Muscle of back (tissue), 13 donors: ENCODE measurements at places on chromosomes 11 and 22. TPM values are rescaled to one million over a fixed set of nuclear protein-coding genes. Genes with fewer than 3 reads are reported as not detected.

Gene KLHDC7B
- not detected for polyA plus RNA-seq

Gene WNT7B
- 4.4 TPM for polyA plus RNA-seq

Gene RASL10A
- polyA plus RNA-seq, result 2.6 TPM

Gene CALCA
- polyA plus RNA-seq, result not detected

GRCh38 chr11:98300719-98301118, 720.0 kb upstream of the CNTN5 start:
- DNase-seq, result no peak

DNA sequence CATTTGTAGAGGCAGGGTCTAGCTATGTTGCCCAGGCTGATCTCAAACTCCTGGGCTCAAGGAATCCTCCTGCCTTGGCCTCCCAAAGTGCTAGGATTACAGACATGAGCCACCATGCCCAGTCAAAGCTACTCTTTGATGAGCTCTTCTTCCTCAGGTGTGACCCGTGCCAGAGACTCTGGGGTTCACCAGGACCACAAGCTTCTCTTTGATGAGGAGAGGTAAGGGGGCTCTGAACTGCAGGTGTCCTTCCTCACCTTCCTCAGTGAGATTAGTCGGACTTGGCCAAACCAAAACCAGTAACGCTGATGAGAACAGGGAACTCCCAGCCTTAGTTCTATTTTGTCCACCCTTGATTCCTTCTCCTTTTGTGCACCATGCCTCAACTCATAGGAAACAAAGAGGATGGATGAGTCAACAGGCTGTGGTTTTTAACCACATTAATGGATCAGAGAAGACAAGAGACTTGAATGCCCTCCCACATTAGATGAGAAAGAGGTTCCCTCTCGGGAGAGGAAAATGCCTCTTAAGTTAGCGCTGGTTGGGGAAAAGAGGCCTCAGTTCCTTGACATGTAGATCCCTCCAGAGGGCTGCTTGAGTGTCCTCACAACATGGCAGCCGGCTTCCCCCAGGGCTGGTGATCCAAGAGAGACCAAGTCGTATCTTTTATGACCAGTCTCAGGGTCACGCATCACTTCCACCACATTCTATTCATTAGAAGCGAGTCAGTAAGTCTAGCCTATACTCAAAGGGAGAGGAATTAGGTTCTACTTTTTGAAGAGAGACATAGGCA, 25.7 kb upstream of the CTR9 start:
- no peak for DNase-seq

GRCh38 chr22:31400023-31400397, 606 bp downstream of the DRG1 start:
- no peak for DNase-seq

DNA sequence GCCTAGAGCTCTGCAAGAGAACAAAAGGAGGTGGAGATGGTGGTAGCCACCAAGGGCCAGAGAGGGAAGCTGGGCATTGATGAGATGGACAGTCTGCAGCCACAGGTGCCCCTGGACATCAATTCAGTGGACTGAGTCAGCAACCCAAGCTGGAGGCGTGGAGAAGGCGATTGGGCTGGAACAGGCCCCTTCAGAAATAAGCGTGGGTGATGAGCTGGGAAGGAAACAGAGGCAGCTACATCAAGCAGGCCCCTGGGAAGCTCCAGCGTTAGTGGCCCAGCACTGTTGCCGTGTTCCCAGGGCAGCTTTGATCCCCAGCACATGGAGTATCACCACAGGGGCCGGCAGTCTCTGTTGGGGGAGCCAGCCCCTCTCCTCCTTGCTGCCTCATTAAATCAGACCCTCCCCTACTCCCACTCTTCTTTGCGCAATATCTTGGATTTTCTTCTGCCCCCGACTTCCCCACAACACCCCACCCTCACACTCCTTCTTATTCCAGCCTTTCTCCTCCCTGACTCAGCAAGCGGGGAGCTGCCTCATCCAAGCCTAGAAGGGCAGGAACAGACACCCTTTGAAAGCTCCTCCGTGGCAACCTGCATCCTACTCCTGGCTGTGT, 31.7 kb upstream of the OAF start:
- no peak for DNase-seq

DNA sequence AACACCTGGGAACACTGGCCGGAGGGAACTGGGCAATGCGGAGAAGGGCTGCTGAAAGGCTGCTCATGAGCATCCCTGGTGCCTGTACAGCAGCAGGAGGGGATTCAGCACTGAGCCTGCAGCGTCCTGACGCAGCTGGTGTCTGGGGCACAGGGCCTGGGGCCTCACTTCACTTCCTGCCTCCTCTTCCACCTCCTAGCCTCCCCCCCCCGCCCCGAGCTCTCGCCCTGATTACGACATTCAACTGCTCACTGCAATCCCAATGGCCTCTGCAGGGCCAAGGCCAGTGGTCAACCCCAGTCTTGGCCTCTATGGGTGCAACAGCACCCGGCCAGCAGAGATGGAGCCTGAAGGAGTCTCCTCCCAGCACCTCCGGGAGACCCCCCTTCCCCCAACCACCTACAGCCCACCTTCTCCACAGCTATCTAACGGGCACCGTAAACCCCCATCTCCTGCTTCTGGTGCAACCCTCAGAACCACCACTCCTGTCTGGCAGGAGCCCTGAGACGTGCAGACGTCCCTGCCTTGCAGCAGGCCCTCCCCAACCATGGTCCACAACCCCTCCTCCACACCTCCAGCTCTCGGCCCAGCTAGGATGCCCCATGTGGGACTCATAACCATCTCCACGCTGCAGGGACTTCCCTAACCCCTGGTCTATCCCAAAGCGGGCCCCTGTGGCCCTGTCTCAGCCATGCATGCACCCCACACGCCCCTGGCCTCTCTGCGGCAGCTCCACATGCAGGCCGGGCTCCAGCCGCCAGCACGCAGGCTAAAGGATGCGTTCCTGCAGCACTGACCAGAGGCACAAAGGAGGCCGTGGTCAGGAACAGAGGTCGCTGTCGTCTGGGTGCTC, 38.2 kb downstream of the BRD1 start:
- peak; percentile 62 for DNase-seq

Gene ANKK1
- polyA plus RNA-seq, result 0.45 TPM

- DNase-seq, result no peak
Observed at GRCh38 chr11:63505857-63506528, at the start of gene LGALS12. Gene LGALS12, plus strand, starts transcription at chr11:63506084. Its CDS starts 375 bp downstream, at chr11:63506459.

DNA sequence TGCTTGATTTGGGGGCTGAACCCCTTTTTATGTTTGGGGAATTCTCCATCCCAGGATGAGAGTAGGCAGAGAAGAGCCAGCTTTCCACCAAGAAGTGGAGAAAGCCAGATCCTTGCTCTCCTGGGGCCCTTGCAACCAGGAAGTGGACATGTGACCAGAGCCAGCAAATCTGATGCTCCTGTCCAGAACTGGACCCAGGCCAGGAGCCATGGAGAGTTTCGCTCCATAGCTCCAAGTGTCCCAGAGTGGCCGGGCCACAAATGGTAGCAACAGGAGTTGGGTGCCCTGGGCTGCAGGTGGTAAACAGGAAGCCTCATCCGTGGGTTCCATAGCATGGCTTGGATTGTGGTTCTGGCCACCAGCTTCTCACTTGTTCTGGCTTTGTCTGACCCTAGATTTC, 93.9 kb upstream of the CD82 start:
- DNase-seq, result no peak

GRCh38 chr22:17862646-17863181, 88.4 kb upstream of the BID start:
- DNase-seq, result no peak

Gene TRIM51
- polyA plus RNA-seq, result not detected

Gene ART1
- polyA plus RNA-seq, result 5.1 TPM

GRCh38 chr11:103928802-103929161, 107.7 kb upstream of the DDI1 start:
- no peak for DNase-seq

GRCh38 chr22:32200752-32201151, 4.1 kb downstream of the RFPL2 start:
- DNase-seq, result no peak

DNA sequence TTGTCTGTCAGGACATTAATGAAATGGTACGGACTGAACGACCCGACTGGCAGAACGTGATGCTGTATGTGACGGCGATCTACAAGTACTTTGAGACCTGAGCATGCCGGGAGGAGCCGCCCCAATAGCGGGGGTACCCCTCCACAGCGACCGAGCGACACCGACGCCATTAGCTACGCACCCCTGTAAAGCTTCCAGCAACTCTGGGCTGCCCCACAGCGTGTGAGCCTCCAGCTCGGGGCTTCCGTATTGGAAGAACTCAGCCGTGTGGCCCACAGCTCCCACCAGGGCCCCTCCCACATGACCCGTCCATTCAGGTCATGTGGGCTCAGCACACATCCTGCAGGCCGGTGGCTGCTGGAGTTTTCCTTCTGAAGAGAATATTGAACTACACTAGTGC, 12.9 kb upstream of the ADORA2A start:
- no peak for DNase-seq

DNA sequence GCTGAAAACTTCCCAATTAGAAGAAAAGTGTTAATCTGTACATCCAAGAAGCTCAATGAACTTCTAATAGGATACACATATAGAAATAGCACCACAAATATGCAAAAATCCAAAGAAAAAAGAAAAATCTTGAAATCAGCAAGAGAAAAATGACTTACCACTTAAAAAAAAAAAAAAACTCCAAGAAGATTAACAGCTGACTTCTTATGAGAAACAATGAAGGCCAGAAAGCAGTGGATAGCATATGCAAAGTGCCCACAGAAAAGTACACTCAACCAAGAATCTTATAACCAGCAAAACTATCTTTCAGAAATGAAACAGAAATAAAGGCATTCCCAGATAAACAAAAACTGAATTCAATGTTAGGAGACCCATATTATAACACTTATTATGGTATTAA, 29.9 kb upstream of the OR5B12 start:
- DNase-seq, result no peak

DNA sequence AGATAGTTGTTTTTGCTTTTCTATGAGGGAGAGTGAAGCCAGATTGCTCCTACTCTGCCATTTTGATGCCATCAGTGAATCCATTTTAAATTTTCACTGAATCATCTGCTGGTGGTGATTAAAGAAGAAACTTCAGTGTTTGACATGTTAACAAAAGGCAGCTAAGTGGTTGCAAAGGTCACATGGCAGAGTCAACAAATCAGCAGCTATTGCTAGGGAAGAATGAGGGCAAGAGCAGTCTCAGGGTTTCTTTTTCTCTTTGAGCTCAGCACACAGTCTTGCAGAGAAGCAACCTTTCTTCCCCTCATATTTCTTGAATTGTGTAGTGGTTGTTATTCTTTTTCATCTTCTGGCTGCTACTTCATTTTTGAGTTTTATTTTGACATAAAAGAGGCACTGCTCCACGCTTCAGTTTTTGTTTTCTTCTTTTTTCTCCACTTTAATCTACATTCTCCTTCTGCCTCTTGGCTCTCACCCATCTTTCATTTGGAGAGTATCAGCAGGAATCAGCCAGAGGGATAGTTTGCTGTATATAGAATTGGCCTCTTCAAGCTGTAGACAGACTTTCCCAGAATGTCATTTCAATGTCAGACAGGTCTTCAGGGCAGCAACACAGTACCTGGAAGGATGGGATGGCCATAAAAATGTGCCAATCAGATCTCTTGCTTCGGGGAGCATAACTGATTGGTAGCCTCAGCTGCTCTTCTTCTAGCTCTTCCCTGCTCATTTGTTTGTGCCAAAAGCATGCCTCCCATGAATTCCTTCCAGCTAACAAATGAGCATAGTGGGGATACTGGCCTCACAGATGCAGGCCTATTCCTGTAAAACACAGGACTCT, 153.9 kb downstream of the TRPC6 start:
- no peak for DNase-seq

- DNase-seq, result no peak
Observed at GRCh38 chr11:118641397-118642019, 34.1 kb downstream of the PHLDB1 start.

GRCh38 chr11:32033491-32033890, 57.4 kb upstream of the RCN1 start:
- DNase-seq, result no peak

Gene TRIM6
- polyA plus RNA-seq, result 1.0 TPM

Gene DRD4
- polyA plus RNA-seq, result 0.25 TPM

- no peak for DNase-seq
Observed at GRCh38 chr11:26950260-26950719, 43.6 kb upstream of the FIBIN start.

DNA sequence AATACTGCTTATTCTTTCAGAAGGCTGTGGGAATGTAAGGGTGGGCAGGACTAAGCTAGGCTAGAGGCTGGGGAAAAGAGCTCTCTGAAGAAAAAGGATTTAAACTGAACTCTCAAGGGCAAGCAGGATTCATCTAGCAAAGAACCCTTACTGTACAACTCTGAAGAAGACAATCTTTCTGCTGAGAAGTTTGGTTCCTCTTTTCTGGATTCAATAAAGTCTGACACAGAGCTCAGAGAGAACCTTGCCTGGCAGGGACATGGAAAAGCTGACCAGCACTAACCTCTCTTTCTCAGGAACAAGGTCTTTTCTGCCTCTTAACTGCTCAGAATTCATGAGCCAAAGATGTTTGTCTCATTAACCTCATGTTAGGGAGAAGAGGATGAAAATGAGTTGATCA, 388.4 kb upstream of the DDI1 start:
- DNase-seq, result no peak

- no peak for DNase-seq
Observed at GRCh38 chr11:2208691-2209369, 37.2 kb upstream of the TH start.

Gene ART5
- polyA plus RNA-seq, result 2.7 TPM

DNA sequence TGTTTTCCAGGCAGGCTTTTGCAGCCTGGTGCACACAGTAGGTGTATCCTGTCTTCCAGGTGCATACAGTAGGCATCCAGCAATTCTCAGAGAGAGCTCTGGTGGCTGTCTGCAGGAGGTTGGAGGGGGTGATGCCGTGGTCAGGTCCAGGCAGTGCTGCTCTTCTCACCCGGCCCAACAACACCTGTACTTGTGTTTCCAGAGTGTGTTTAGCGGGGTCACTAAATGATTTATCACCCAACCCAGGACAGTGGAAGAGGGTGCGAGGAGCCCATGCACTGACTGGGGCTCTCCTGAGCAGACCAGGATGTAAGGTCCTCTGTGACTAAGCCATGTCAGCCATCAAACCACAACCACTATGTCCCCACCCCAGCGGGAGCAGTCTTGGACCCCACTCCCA, 18.6 kb upstream of the FGF3 start:
- no peak for DNase-seq

DNA sequence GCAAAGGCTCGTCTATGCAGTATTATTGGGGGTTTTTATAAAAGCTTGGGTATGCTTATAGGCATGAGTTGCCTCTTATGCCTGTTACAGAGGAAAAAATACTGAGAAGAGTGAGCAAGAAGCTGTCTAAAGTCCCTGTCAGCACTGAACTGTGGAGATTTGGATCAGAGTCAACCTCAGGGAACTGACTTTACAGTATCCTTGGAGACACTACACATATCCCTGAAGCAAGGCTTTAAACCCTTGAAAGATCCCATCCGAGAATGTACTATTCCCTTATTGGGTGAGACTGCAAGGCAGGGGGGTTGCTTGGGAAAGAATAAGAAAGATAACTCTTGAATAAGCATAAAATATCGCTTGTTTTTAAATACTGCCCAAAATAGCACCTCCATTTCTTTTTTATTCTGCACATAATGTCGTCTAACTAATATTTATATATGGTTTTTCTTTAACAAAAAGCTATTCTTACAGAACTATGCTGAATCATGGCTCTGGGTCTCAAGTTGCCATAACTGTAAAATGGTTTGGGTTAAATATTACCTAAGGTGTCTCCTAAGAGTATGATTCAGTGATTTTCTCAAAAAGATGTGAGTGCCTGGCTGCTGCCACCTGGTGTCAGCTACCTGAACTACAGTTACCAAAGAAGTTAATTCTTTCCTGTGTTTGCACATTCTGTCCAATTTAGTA, 1062.8 kb downstream of the DLG2 start:
- peak; percentile 28 for DNase-seq
